M059J (cell line): ENCODE measurements at places on chromosomes 1 and 21.

DNA sequence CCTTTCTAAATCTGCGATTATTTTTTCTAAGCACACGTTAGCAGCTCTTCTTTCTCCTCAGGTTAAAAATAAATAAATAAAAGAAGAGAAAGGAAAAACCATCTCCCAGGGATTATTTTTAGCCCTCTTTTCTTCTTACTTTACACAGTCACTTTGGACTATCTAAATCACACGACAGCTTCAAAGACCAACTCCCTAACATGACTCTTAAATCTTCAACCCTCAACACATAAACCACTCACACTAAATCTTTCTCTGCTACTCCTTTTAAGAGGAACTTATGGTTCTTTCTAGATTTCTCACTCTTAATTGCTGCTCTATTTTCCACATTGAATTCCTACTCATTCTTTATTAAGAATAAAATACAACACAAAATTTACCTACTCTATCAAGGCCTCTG is 1095.0 kb upstream of the B3GALT2 start:
- DNase-seq, result no peak

DNA sequence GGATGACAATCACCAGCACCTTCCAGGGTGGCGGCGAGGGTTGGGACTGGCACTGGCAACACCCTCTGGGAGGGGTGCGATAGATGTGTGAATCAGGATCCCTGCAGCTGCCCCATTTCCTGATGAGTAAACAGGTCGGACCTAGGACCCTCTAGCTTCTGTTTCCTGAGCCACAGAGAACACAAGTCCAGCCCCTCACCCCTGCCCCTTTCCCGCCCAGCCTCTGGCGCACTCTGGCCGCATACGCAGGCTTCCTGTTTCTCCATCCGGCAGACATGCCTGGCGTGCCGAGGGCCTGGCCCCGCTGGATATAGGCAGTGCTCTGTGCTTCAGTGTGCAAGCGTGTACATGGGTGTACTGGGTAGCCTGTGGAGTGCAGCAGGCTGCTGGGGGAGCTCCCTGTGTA is 4.6 kb downstream of the PEAR1 start:
- DNase-seq, result no peak

DNA sequence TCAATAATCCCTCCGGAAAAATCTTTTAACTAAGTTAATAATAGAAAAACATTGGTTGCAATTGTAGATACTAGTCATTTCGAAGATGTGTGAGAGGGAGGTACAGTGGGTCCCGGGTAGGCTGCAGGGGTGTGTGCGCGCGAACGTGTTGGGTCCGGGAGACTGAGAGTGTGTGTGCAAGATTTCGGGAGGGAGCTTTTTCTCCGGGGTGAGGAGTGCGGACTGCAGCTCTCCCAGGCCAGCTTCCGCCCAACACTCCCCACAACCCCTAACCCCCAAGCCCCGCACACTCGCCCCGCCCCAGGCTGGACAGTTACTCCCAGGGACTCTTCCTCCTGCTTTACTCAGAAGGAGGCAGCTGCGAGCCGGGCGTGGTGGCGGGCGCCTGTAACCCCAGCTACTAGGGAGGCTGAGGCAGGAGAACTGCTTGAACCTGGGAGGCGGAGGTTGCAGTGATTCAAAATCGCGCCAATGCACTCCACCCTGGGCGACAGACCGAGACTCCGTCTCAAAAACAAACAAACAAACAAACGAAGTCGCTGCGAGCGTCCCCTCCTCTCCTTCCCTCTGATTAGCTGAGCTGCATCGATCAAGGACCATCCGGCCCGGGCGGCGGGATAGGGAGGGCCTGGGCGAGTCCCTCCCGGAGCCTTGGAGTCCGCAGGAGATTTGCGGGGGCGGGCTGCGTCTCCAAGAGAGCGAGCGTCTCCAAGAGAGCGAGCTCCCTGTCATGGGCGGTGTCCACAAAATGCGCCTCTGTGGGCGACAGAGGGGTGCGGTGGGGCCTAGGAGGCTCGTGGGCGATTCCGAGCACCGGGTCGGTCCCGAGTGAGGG is 28.3 kb upstream of the PPM1J start:
- DNase-seq, result no peak

DNA sequence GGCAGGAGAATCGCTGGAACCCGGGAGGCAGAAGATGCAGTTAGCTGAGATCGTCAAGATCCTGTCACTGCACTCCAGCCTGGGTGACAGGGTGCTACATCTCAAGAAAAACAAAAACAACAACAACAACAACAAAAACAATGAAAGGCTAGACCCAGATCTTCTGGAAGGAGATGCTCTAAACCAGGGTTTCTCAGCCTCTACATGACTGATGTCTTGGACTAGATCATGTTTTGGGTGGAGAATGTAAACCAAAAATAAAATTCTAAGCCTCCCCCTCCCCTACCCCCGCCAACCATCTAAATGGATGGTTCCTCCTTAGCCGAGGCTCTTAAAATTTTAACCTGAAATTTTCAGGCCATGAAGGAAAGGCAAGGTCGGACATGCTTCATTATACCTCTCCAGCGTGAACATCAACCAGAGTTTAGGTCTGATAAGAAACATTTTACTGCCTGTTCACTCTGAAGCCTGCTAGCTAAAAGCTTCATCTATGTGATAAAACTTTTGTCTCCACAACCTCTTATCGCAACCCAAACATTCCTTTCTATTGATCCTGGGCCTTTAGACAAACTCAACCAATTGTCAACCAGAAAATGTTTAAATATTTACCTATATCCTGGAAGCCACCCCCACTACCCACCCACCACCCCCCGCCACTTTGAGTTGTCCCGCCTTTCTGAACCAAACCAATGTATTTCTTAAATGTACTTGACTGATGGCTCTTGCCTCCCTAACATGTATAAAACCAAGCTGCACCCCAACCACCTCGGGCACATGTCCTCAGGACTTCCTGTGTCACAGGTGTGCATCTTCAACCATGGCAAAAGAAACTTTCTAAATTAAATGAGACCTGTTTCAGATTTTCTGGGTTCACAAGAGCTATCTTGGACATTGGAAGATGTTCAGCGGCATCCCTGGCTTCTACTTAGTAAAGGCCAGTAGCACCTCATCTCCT is 1.9 kb upstream of the CAPN2 start:
- no peak for DNase-seq

- DNase-seq, result peak; percentile 47
Observed at GRCh38 chr1:84775535-84775920, 85.3 kb upstream of the SSX2IP start.

- DNase-seq, result no peak
Observed at GRCh38 chr1:150601540-150601939, 22.1 kb upstream of the MCL1 start.

GRCh38 chr1:208544053-208544452 is 299.9 kb upstream of the PLXNA2 start:
- no peak for DNase-seq

GRCh38 chr1:62281922-62282555 is 37.2 kb downstream of the KANK4 start:
- peak; percentile 75 for DNase-seq

DNA sequence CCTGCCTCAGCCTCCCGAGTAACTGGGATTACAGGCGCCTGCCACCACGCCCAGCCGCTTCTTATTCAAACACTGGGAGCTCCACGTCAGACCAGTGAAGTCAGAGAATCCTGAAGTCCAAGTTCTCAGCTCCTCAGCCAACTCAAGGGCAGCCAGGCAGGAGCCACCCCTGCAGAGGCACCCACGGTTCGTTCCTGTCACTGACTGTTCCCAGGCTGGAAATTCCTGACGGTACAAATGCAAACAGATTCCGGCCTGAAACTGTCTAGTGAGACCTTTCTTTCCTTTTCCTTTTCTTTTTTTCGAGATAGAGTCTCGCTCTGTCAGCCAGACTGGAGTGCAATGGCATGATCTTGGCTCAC is 11.7 kb downstream of the SLC35E2B start:
- DNase-seq, result no peak

DNA sequence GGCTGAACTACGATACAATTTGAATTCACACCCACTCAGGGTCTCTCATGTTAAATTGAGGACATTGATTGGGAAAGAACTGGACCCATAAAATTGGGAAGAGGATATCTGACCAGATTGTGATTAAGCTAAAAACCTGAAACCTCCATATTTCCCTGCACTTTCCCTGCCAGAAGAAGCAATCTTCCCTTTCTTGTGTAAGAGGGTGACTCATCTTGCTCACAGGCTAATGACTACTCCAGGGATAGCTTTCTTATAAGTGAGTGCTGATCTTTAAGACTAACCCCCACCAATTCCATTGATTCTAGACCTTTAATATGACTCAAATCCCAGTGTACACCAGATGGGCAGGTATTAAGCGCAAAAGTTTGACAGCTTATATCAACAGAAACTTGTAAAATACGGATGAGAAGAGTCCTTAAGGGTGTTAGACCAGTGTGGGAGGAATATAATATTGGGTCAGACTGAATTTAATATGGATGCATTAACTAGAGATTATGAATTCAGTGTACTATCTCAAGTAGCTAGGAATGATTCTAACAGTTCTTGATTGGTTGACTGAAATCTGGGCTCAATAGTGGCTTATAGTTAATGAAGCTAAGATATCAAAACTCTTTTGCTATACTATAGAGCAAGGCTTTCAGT is 12.1 kb upstream of the SGIP1 start:
- peak; percentile 79 for DNase-seq

- DNase-seq, result no peak
Observed at GRCh38 chr21:45207839-45208626, 79.7 kb downstream of the POFUT2 start.

GRCh38 chr1:160079448-160079847 is 1.9 kb upstream of the KCNJ9 start:
- no peak for DNase-seq

- DNase-seq, result peak; percentile 5
Observed at GRCh38 chr1:219220945-219221344, 47.3 kb downstream of the LYPLAL1 start.

DNA sequence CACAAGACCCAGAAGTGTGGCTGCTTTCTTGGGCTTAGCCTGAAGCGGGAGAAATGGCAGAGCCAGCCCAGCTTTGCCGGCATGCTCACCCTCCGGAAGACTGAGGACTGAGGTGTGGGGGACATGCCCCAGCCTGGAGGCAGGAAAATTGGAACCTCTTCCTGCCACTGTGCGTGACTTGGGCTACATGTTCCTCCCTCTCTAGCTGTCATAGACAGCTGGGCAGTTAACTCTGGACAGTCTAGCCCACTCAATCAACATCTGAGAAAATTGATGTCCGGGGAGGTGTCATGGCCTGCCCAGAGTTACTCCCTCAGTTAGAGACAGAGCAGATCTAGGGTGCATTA is 59.7 kb downstream of the UBE2T start:
- DNase-seq, result no peak

DNA sequence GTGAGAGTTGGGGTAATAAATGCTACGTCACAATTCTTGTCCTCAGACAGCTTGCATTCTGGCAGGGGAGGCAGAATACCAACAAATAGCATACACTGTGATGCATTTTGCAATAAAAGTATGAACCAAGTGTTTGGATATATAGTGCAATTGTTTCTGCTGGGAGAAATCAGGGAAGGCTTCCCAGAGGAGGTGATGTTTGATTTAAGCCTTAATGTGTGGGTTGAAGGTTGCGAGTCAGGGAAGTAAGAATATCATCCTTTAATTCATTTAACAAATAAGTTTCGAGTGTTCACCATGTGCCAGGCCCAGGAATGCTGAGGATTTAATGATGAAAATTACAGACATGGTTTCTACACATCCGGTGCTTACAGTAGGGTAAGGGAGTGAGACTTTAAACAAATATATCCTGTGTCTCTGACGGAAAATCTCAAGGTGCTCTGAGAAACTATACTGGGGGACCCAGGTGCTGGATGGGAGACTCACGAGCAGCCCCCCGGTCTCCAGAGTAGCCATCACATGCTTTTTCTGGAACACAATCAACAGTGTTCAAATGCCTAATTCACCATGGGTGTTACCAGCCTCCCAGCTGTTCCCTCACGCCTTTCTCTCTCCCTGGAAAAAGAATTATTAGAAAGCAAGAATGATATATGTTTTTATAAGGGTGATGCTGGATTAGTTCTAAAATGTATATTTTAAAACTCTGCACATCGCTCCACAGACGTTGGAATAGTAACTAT is 31.7 kb downstream of the RASSF5 start:
- no peak for DNase-seq

GRCh38 chr1:108878678-108879077 is 1.9 kb downstream of the GPSM2 start:
- no peak for DNase-seq

GRCh38 chr21:14876524-14876840 is 188.3 kb downstream of the NRIP1 start:
- DNase-seq, result no peak

- no peak for DNase-seq
Observed at GRCh38 chr1:934991-935750, 11.4 kb downstream of the SAMD11 start.

- DNase-seq, result peak; percentile 66
Observed at GRCh38 chr1:206583707-206584648, 28.3 kb downstream of the EIF2D start.

GRCh38 chr1:186500804-186501203 is 39.9 kb upstream of the PDC start:
- no peak for DNase-seq

DNA sequence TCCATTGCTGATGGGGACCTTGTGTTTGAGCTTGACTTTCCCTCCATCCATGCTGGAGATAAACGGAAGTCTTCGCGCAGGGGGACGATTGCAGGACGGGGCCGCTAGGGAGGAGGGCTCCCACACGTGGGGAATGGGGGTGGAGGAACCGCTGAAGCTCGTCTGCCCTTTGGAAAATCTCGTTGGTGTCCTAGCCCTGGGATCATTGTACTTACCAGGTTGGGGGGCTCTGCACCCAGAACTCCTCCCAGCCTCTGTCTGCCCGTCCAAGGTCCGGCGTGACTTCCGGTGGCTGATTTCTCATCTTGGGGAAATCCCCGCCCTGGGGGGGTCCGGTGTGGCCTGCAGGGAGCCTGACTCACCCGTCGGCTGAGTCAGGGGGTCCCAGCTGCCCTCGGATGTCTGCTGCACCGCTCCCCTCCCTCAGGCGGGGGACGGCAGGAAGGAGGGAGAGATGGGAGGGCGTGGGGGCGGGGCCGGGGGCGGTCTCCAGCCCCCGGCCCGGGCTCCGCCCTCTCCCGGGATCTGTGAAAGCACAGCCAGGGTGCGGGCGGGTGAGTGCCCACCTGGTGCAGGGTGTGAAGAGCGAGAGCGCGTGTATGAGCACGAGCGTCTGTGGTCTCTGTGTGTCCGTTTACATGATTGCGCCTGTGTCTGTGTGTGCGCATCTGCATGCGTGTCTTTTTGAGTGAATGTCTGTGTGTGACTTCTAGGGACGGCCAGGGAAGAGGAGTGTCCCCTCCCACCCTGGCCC is 35.8 kb downstream of the PIK3CD start:
- DNase-seq, result peak; percentile 84

- DNase-seq, result no peak
Observed at GRCh38 chr1:78468521-78468920, 22.3 kb upstream of the PTGFR start.

DNA sequence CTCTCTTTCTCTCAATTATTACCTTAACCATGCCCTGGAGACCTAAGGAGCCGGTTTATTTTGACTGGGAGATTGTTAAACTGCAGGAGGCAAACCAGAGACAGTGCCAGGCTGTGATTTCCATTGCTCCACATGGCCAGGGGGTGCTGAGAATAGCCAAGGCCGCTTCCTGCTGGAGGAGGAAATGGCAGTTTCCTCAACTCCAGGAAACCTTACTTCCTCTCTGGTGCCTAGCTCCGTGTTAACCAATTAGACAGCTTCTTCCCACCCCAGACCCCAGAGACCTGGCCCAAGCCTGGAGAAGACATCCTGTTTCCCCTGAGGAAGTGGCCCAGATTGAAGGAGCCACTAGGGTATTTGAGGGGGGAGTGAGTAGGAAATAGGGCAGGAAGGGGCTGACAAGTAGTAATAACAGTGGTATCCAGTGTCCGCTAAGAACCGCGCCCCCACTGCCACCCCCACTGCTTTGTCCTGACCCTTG is 161.2 kb downstream of the PLPP3 start:
- no peak for DNase-seq
